A549 treated with DMSO at 1 μM for 4 hours (cell line): ENCODE measurements at places on chromosomes 12 and 14. TPM values are rescaled to one million over a fixed set of nuclear protein-coding genes. Genes with fewer than 3 reads are reported as not detected.

The CLEC7A gene
- not detected in 5 replicates for total RNA-seq

The MYF5 gene
- not detected in 5 replicates for total RNA-seq

The APOLD1 gene
- total RNA-seq = 0.19 to 0.67 TPM (median 0.26 TPM) in 5 replicates

The JDP2 gene
- 15.0 to 24.2 TPM (median 21.6 TPM) in 5 replicates for total RNA-seq

The FAM186B gene
- total RNA-seq = 0.08 to 0.16 TPM (median 0.12 TPM) in 5 replicates

The DDX55 gene
- 29.6 to 36.8 TPM (median 35.7 TPM) in 5 replicates for total RNA-seq

The TAS2R9 gene
- not detected in 5 replicates for total RNA-seq
